ENCODE measurements at places on chromosomes 11 and 22.

GRCh38 chr22:36311386-36312085, 58.6 kb downstream of the APOL1 start:
- no peak for DNase-seq

- DNase-seq, result no peak
Observed at GRCh38 chr11:65915101-65915820, 3.6 kb downstream of the C11orf68 start.

- DNase-seq, result no peak
Observed at GRCh38 chr11:94315664-94316063, 11.3 kb downstream of the IZUMO1R start.

DNA sequence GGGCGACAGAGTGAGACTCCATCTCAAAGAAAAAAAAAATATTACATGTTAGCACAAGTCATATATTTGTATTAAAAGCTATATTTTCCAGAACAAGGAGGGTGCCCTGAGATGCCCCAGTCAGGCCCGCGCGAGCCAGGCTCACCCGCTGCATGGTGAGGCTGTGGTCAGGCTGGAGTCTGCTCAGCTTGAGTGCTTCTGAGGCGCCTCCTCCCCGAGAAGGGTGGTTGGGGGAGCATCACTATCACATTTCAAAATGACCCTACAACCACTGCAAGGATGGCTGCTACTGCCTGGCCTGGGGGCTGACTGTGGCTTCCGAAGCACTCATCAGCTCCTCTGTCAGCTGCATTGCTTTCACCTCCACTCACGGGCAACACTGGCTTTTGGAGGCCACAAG, 77.1 kb downstream of the SCUBE1 start:
- no peak for DNase-seq

DNA sequence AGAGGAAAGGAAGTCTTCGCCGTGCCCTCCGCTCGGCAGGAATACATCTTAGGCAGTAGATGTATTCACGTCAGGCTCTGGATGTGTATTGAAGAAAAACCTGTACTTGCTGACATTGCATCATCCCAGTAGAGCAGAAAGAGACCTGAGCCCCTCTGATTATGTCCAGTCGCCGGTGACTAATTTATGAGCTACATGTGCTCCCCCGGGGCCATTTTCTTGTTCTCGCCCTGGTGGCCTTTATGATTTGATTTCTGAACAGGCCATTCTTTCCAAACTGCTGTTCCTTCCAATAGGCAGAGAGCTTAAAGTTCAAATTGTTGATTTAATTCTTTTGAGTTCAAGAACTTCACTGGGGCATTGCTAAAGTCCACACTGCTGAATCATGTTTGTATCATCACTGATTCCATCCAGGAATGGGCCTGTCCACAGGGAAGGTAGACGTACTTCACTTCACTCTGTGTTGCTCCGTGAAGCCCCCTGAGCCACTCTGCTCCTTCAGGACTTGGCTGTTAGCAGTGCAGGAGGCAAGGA, 137.3 kb upstream of the RASSF10 start:
- no peak for DNase-seq

DNA sequence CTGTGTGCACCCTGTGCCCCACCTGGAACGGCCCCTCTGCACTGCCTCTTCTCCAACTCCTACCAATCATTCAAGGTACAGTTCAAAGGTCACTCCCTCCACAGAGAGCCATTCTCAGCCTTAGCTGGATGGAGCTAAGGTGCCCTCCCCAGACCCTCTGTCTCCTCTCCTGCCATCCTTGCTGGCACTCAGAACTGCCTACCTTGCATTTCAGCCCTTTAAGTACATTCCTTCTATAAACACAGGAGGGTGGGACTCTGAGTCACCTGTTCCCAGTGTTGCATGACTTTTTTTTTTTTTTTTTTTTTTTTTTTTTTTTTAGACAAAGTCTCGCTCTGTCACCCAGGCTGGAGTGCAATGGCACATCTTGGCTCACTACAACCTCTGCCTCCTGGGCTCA, 8.6 kb downstream of the TTLL1 start:
- no peak for DNase-seq

DNA sequence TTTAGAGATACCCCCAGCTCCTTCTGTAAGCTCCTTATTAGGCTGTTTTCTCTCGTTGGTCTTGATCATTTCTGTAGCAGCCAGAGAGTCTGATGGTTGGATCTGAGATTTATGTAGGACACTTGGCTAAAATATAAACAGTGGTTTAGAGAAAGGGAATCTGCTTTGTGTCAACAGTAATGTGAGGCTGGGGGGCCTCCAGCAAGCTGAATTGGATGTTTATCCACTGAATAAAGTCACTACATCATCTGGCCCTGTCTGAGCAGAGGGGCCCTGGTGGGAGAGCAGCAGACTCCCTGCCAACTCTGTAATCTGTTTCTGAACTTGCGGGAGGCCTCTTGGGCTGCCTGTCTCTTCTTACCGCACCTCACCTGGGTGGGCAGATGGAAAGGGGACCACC, 328.5 kb upstream of the PLET1 start:
- DNase-seq, result no peak

All from B cell (primary cell).